ENCODE measurements at places on chromosomes 7 and 10.

GRCh38 chr10:34565934-34566333, 249.2 kb downstream of the PARD3 start:
- DNase-seq: no peak

- DNase-seq: no peak
Observed at GRCh38 chr7:7178081-7178480, 4.3 kb upstream of the C1GALT1 start.

DNA sequence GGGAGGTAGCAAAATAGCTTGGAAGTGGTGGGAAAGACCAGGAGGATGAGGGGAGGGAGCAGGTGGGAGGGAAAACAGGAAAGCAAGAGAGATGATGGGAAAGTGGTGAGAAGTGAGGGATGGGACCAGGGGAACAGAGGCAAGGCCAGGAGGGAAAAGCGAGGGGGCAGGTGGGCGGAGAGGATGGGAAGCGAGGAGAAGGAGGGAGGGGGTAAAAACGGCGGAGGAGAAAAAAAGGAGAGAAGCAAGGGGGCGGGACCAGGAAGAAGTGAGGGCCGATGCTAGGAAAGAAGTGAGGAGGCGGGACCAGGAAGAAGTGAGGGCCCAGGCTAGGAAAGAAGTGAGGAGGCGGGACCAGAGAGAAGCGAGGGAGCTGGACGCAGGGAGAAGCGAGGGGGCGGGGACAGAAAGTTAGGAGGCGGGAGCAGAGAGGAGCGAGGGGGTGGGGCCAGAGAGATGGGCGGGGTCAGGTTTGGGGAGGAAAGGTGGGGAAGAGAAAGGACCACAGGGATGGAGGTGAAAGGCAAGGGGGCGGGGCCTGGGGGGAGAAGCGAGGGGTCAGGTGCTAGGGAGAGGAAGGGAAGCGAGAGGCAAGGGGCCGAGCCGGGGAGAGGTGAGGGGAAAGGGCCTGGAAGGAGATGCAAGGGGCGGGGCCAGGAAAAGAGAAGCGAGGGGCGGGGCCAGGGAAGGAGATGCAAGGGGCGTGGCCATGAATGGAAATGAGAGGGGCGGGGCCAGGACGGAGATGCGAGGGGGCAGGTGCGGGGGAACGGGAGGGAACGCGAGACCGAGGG, 984 bp downstream of the SMURF1 start:
- peak; percentile 93 for DNase-seq

GRCh38 chr7:2037808-2038522, 194.8 kb downstream of the MAD1L1 start:
- no peak for DNase-seq

GRCh38 chr7:49878089-49878488, 104.7 kb downstream of the VWC2 start:
- no peak for DNase-seq

DNA sequence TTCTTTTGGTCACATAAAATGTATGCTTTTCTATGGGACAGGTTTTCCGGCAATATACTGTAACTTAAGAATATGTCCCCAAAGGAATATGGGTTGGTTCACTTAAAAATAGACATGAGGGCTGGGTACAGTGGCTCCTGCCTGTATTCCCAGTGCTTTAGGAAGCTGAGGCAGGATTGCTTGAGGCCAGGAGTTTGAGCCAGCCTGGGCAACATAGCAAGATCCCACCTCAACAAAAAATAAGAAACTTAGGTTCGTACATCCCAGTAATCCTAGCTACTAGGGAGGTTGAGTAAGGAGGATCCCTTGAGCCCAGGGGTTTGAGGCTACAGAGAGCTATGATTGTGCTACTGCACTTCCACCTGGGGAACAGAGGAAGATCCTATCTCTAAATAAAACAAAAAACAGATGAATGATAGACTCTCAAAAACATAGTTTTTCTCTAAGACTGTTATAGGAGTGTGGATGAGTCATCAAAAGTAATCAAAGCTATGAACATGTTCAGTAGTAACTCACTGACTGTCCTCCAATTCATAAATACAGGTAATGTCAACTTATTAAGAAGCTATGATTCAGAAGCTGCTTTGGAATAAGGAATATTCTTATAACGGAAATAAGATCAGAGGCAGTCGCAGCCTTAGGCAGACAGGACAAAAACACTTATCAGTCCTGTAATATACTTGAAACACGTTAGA, 2.6 kb upstream of the SEC31B start:
- DNase-seq: no peak

DNA sequence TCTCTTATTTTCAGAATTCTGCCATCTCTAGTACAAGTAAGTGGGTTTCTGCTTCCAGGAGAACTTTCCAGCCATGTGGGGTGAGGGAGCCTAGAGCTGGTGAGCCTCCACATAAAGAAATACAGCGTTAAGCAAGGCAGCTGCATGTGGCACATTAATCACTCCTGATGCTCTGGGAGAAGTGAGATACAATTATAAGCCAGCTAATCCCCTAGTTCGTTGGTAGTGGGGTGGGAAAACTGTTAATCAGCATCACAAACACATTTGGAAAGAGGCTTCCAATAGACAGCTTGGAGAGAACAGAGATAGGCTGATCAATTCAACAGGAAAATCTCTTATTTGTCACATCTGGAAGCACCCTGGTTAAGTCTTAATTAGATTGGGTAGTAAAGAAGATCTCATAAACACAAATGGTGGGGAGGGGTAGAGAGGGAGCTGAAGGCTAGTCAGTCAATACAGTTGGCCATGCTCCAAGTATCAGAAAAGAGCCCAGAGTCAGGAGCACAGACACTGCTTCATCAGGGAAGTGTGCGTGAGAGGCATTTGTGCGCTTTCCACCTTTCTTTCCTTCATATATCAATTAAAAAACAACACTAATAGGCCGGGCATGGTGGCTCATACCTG, 130.6 kb downstream of the SORCS1 start:
- DNase-seq: no peak

- no peak for DNase-seq
Observed at GRCh38 chr7:50068026-50068425, 25.0 kb downstream of the ZPBP start.

DNA sequence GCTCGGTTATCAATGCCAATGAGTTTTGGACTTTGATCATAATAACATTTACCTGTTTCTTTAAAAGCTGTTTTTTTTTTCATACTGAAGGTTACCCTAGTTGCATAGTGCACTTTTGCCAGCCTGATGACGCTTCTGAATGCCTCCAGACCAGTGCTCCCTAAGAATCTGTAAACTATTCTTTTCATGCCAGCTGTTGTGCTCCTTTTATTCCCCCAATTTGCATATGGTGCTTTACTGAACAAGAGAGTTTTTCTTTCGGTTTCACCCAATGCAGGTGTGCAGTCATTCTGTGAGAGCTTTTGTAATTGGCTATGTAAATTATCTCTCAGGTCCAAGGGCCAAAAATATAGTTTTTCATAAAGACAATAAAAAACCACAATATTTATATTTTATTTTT, 48.1 kb upstream of the GLCCI1 start:
- DNase-seq: peak; percentile 33

DNA sequence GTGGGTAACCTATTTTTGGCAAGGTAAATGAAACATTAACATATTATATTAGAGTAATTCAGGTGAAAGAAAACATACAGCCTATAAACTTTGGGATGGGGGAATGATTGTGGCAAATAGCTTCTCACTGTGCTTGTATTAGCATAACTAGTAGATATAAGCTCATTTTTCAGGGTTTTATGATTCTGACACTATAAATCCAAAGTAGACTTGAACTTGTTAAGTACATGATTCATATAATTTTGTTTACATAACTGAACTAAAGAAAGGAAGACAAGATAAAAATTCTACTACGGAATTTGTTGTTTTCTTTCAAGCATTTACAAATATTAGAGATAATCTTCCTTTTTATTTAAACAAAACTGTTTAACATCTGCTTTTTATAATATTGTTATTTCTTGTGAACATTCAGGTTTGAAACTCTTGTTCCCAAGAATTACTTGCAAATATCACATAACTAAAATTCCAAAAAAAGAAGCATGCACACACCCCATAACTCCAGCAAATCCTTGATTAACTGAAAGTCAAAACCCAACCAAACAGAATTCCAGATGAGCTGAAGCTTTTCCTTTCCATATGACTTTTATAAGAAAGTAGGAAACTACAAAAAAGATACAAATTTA, 142.3 kb downstream of the JAZF1 start:
- DNase-seq: no peak

GRCh38 chr7:104967088-104967487, 46.9 kb upstream of the KMT2E start:
- DNase-seq: no peak

GRCh38 chr10:598415-599170, 90.9 kb downstream of the DIP2C start:
- DNase-seq: no peak

GRCh38 chr7:121544726-121545125, 148.6 kb upstream of the FAM3C start:
- no peak for DNase-seq

DNA sequence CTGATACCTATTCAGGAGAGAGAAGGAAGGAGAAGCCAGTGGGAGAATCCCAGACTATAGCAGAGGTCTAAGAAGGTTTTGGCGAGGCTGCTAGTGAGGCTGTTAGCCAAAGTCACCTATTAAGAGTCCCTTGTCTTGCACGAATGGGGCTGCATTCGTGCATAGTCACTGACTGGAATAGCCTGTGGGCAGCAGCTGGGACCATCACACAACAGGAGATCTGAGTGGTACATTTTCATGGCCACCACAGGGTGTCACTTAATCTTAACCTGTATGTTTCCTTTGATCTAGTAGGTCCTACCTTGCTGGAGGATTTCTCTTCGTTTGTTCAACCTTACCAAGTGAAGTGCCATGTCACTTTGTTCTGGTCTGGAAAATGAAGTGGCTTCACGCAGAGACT, 319.9 kb downstream of the BMPER start:
- no peak for DNase-seq

DNA sequence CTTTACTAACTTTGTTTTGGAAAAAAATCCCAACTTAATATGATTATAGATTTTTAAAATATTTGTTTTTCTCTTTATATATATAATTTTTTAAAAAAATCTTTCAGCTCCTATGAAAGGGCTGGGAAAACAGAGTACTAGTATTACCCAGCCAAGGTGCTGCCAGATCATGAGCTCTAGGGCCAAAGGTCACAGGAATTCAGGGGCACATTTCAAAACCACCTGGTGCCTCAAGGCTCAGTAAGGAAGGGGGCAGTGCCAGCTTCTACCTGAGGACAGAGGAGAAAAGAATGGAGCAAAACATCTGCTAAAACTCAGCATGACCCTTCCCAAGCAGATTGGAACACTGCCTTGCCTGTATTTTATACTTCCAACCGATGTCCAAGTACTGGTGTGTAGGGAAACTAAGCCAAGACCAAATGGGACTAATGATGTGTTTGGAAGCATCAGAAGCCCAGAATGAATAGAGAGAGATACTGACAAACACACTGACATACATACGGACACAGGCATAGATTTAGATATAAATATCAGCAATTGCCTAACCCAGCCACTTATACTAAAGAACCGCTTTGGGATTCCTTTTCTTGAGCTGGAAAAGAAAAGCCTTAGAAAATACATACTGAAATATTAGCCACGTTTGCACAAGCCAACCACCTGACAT, 667.3 kb downstream of the PARD3 start:
- no peak for DNase-seq

DNA sequence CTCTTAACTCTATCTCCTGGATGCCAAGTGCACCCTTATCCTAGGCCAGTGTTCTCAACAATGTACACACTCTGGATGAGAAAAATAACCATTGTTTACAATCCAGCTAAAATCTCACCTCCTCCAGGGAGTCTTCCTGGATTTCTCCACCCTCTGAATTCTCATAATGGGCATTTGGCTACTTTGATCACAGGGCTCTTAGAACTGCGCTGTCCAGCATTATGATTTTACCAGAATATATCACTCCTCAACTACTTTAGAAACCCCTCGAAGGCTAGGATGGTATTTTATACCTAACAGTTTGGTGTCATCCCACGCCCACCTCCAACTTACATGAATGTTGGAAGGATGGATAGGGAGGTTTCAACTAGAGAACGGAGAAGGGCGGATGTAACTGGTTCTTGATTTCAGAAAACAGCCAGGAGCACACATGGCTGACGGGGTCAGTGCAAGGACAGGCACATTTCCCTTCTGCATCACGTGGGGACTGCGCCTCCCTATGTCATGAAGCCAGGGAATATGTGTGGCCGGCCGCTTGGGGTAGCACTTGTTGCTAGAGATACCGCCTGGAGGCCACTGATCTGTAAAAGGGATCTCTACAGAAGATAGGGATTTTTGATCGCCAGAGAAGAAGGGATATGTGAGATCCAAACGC, 1.2 kb upstream of the ATP6V0E2 start:
- DNase-seq: peak; percentile 89

DNA sequence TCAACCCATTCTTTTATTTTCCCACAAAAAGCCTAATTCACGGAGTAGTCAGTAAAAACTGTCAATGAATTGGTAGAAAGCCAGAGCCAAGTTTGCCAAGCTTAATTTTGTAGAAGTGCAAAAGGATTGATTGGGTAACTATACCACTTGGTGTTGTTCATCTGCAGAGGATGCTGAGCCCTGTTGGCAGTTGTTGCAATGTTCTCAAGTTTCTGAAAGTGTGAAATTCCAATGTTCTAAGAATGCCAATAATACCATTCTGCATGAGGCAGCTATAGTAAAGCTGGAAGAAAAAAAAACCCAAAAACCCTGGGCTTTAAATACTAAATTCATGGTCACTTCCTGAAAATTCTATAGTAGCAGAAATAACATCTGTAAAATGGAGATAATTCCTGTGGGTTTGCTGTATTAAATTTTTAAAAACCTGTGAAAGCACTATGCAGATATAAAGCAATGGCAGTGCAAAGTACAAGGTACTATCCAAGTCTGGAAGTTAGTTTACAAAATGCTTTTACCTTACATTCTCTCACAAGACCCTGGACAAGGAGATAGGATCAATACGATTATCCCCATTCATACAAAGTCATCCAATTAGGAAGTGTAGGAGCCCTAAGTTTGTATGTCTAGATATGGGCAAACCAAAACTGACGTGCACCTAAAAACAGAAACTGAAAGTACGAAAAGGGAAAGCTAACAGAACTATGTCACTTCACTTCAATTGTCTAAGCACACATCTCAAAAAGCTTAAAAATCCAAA, 6.0 kb upstream of the PON1 start:
- DNase-seq: peak; percentile 15

- DNase-seq: no peak
Observed at GRCh38 chr7:13198727-13199126, 511.3 kb downstream of the ARL4A start.

All from globus pallidus (tissue), 1 donor.